Dermis blood vessel endothelial cell (primary cell): ENCODE measurements at places on chromosomes 11 and 22.

DNA sequence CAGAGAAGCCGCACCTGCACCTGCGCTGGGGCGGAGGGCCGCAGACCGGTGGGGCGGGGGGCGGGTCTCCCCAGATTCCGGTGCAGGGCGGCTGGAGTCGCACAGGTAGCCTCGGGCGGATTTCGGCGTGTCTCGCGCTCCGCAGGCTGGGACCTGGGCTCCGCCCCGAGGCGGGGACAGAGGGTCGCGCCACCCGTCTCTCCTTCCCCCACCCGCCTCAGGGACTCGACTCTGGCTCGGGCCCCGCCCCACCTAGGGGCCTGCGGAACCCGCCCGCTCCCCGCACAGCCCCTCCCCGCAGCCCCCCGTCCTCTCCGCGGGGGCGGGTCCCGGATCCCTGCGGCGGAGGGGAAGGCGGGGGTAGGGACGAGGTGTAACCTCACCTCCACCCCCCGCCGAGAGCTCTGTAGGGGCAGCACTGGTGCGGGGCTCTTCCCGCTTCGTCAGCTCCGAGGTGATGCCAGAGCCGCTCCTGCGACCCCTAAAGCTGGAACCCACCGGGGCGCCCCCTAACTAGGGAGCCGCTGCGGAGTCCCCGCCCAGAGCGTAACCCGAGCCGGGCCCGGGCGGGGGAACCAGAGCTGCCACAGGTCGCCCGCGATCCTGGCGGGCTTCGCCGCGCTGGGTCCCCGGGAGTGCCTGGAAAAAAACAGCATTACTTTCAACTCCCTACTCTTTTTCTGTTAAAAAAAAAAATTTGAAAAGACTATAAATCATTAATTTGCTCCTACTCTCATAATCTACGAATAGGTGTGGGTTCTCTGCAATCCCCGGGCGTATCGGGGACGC, at the start of gene SLC29A2:
Gene SLC29A2 (minus strand): TSS at position 134 of the 789 bp plus-strand sequence. CDS start 169 bp downstream, outside the sequence.
- no peak for DNase-seq

DNA sequence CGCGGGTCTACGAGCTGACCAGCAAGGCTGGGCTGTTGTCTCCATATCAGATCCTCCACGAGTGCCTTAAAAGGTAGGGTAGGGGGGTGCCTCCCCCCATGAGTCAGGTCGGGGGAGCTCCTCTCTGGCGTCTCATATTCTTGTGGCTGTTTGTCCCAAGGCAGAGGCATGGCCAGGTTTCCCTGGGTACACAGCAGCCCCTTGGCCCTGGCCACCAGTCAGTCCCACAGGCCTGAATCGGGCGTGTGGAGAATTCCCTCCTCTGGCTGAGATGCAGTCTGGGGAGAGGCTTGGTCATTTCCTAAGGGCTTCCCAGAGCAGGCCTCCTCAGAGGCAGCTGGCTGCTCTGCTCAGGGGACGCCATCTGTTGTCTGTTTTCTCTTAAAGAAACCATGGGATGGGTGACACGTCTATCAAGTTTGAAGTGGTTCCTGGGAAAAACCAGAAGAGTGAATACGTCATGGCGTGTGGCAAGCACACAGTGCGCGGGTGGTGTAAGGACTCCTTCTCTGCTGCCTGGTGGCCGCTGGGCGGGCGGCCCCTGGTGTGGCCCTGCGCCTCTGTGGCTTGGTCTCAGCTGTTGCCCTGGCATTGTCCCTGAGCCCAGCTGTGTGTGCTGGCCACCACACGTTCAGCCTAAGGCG, 9.6 kb upstream of the RANBP1 start:
- no peak for DNase-seq

DNA sequence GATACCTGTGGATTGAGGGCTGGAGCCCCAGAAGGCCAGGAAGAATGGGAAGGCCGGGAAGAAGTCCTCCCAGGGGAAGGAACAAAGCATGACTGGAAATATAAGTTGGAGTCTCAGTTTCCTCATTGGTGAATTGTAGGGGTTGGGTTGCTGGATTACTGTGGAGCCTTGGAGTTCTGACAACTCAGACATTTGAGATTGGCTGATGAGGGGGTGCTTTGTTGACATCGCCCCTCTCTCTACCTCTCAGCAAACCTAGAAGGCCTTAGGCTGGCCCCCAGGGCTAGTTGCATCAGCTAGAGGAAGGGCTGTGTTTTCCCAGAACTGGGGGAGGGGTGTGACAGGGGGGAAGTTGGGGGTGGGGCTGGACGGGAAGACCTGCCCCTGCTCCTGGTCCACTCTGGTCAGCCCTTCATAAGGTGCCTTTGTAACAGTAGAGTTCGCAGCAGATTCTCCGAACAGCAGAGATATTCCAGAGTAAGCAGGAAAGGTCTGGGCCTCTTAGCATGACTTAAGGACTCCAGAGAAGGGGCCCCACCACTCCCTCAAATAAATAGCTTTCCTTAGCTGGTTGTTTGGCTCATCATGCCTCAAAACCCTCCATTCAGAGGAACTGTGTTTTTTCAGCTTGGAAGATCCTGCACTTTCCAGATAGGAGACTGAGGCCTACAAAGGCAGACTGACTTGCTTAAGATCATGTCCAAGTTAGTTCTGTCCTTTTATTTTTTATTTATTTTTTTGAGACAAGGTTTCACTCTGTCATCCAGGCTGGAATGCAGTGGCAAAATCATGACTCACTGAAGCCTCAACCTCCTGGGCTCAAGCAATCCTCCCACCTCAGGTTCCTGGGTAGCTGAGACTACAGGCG, 12.5 kb upstream of the THRSP start:
- no peak for DNase-seq

DNA sequence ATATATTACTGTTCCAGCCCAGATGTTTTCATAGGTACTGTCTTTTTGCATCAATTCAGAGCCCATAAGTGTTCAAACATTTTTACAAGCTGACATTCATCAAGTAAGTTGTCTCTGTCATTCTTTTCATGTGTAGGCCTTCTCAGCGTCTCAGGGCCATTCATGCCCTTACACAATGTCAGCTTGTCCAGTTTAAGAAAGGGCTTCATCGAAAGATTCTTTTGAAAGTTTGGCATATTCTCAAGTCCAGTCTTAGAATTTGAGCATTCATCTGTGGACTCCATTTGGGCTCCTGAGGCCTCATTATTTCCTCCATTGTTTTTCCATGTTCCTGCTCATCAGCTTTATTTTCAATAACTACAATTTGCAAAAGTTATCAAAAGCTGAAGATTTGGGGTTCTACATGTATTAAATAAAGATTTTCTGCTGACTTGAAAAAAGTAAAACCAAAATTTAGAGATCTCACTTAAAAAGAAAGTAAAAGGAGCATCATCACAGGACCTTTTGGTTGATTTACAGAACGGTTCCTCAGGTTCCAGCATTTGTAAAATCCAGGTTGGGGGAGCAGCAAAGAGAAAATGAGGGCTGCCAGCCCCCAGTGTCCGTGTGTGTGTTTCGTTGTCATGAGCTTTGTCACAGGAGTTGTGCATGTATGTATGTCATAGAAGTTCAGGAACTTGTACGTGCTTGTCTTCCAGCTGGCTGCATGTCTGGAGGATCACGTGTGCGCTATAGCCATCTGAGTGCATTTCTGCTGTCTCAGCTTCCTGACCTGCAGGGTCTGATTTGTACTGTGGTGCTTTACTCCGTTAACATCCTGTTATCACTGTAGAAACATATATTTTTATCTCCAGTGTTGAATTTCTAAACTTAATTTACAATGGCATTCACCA, 15.6 kb downstream of the MOV10L1 start:
- peak; percentile 71 for DNase-seq

GRCh38 chr11:64224891-64225607, 937 bp downstream of the TRPT1 start:
- DNase-seq, result no peak

- DNase-seq, result no peak
Measured at GRCh38 chr11:78432956-78433355, 15.3 kb upstream of the GAB2 start.

GRCh38 chr11:31969359-31969702, 121.5 kb upstream of the RCN1 start:
- DNase-seq, result no peak

GRCh38 chr22:46364341-46365165, 29.0 kb downstream of the TRMU start:
- no peak for DNase-seq
